Activated T-helper 1 cell treated with anti-CD3 and anti-CD28 coated beads, Interleukin-2, amount 50 U/mL, for 16 hours (primary cell): ENCODE measurements at places on chromosomes 3 and 15.
A peak's percentile ranks its signal among the peaks of the same experiment; 100 is the strongest.

- DNase-seq = no peak
Observed at GRCh38 chr15:26729581-26729980, 43.3 kb downstream of the GABRB3 start.

DNA sequence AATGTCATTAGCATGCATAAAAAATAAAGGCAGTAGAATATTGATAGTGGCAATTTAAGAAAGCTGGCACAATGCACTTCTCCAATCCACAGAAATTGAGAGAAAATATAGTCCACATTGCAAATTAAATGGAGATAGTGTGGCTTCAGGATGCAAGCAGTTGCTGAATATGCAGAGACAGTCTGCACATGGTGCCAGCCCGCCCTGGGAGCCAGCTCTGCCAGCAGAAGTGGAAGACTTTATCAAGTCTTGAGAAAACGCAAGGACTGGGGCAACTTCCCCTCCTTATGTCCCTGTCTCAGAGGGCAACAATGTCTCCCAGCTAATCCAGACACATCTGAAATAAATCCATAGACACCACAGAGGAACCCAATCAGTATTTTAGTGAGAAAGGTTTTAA, 57.2 kb downstream of the MB21D2 start:
- DNase-seq = no peak

GRCh38 chr3:120399372-120399771, 50.2 kb upstream of the LRRC58 start:
- DNase-seq = no peak

DNA sequence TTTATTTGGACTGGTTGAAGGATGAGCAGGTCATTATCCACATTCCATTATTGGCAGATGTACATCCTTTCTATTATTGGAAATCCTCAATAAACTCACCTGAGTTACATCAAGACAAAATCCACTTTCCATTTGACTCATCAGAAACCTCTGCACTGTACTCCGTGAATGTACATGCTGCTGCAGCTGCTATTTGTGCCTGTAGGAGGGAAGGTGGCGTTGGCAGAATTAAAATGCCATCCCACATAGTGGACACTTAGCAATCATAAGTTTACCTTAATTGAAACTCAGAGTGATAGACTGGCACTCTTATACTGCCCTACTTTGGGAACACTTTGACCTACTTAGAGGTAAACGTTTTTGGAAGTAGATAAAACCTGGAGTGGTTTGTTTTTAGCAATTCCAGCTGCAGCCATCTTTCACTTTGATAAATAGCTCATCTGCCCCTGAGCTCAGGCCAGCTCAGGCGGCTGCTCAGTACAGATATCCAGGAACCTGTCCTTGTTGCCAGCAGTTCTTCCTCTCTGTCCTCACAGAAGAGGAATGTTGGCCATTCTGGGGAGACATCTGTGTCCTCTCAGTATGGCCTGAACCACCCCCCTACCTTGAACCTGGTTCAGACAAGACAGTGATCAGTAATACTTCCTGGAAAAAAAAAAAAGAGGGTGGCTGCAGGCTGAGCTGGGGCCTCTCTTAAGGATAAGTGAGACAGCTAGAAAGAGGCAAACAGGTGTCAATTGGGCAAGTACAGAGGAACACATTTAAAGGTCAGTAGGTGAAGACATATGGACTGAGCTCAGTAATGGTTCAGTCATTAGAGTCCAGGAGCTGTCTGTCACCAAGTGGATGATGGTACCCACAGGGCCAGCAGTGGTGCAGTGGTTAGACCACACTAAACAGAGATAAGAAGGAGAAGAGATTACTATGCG, 153.4 kb upstream of the UMPS start:
- no peak for DNase-seq

- DNase-seq = no peak
Observed at GRCh38 chr15:94098921-94099573, 132.3 kb upstream of the MCTP2 start.

DNA sequence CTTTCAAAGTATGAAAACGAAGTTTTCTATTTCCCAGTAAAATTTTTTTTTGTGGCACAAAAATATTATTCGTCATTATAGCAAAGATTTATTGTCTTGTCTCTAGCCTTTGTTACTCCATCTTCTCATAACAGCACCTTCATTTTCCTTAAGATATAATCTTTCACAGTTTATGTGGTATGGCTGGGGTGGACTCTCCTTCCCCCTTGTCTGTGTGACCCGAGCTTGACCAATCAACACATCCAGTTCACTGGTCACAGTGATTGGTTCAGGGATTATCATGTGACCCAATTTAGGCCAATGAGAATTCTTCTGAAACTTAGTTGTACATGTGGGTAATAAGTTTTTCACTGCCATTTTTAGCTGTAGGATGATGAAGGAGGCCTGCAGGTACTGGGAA, 71.2 kb upstream of the DCBLD2 start:
- no peak for DNase-seq

DNA sequence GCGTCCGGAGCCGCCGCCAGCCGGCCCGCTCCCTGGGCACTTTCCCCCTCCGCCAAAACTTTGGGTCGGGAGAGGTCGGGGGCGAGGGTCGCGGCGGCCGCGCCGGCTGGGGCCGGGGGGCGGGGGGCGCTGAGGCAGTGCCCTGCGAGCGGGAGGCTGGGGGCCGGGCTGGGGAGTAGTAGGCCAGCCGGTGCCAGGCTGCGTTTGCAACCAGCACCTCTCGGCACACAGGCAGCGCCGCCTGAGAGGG, 452 bp downstream of the BBX start:
- DNase-seq = peak; percentile 16

GRCh38 chr15:58302832-58303231, 129.0 kb upstream of the LIPC start:
- DNase-seq = no peak

DNA sequence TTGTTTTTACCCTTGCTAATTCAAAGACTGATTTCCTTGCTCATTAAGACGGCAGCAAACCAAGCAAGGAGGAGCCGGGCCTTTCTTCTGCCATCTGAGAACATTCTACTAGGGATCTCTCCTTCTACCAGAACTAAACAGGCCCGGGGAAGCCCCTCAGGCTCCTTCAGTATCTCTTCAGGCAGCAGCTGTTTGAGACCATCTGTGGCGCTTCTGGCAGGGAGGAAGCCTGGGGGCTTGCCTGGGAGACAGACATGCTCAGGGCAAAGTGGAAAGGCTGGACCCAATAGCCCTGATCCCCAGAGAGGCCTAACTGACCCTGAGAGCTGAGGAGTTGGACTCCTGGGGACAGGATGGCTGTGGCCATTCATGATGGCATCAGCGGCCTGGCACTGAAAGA, 67.9 kb downstream of the FEM1B start:
- no peak for DNase-seq

GRCh38 chr3:46673151-46674030, 20.1 kb downstream of the ALS2CL start:
- no peak for DNase-seq
